H1 (cell line): ENCODE measurements at places on chromosomes 1 and 21. TPM values are rescaled to one million over a fixed set of nuclear protein-coding genes. Genes with fewer than 3 reads are reported as not detected.

GRCh38 chr1:11787804-11788436 lies 17.8 kb downstream of the MTHFR start:
- DNase-seq = no peak

GRCh38 chr1:4587721-4588120 lies 66.7 kb upstream of the AJAP1 start:
- DNase-seq = no peak

DNA sequence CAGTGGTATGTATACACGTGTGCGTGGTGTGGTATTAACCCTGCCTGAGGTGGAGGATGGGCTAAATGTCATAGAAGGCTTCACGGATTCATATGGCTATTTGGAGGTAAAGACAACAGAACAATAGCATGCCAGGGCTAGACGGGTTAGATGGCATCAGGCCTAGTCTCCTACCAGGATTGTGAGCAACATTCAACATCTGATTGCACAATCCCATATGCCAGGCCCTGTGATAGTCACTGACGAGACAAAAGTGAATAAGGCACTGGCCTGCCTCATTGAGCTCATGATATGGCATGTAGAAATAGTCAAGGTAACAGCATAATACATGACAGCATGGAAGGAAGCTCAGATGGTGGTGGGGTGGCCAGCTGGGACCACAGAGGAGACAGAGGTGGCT lies 167.1 kb upstream of the BEND5 start:
- DNase-seq = no peak

HPCAL4 gene
- 0.46 and 0.54 TPM in 2 replicates for total RNA-seq
